ENCODE measurements at places on chromosomes 16 and 17.

GRCh38 chr16:88702371-88703210 is 3.6 kb downstream of the RNF166 start:
- no peak for DNase-seq

DNA sequence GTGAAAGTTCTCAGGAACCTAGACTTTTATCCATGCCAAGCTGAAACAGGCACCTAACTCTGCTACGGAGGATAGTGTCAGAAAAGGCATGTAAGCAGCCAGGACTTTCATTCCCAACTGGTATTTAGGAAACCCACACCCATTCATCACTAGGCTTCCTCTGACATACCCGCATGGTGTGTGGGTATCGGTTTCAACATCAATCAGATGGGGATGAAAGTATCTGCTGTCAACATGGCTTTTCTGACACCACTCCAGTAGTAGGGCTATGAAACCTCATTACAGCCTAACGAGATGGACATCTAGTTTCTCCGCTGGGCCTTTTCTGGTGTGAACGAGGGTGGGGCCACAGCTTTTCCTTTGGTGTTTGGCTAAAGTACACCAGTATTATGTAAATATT is 1178.3 kb downstream of the CDH11 start:
- no peak for DNase-seq

DNA sequence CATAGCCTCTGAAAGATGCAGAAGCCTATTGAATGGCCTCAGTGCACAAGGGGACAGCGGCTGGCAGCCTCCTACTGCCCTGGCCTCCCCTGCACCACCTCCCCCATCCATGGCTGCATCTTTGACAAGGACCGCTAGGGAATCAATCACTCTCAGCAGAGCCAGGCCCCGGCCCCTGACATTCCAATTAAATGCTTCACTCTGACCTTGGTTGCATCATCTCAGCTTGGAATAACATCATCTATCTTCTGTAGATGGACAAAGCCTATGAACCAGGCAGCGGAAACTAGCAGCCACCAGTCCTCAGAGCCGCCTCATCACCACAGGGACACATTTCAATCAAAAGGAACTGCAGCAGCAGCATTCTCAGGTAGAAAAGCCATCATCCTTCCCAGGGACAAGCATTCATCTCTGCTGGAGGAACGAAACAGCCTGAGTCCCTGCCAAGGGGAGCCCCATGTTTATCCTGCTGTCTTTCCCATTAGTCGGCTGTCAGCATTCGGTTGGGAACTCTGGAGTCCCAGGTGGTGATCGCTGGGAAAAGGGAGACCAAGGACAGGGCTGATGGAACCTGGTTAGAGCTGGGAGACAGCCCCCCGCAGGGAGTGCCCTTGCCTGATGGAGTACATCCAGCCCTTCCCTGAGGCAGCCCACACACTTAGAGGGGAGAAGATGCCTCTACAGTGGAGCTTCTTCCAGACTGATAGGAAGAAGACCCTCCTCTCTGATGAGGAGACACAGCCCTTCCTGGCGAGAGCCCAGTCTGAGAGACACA is 11.5 kb upstream of the TMEM132E start:
- DNase-seq = no peak

GRCh38 chr16:57966204-57966771 is 4.6 kb downstream of the CNGB1 start:
- no peak for DNase-seq

- DNase-seq = no peak
These were observed 16.4 kb downstream of the ZNF778 start for GRCh38 chr16:89233678-89234490.

- peak; percentile 91 for DNase-seq
These were observed 39.5 kb upstream of the CIBAR2 start for GRCh38 chr16:85151603-85152413.

DNA sequence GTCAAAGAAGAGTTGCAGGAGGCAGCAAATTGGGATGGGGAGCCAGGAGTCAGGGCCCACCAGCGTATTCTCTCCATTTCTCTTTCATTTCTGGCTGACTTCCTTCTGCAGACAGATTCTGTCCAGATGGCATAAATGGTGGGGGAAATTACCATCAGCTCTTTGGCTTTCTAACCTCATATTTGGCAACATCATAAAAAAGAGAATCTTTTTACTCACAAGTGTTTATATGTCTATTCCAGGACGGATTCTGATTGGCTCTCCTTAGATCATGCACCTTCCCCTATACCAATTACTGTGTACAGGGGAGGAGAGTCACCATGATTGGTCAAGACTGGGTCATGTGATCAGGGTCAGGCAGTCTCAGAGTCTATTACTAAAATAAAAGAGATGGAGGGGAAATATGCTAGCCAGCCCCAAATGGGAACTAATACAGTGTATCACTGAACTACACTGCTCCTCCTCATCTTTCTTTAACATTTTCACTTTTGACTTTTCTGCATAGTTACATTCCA is 537.1 kb upstream of the EEF2KMT start:
- no peak for DNase-seq

- DNase-seq = no peak
These were observed 146.3 kb downstream of the TMEM132E start for GRCh38 chr17:34725725-34726124.

DNA sequence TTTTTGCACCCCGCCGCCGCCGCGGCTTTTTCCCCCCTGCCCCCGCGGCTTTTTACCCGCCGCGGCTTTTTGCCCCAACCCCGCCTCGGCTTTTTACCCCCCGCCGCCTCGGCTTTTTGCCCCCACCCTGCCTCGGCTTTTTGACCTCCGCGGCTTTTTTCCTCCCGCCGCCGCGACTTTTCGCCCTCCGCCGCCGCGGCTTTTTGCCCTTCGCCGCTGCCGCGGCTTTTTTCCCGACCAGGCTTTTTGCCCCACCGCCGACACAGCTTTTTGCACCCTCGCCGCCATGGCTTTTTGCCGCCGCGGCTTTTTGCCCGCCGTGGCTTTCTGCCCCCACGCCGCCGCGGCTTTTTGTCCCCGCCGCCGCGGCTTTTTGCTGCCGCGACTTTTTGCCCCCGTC is 137.0 kb upstream of the TP53TG3D start:
- DNase-seq = no peak

GRCh38 chr17:47401100-47401499 is 77.3 kb downstream of the EFCAB13 start:
- DNase-seq = no peak

- no peak for DNase-seq
These were observed 192.2 kb upstream of the HS3ST3A1 start for GRCh38 chr17:13793951-13794350.

DNA sequence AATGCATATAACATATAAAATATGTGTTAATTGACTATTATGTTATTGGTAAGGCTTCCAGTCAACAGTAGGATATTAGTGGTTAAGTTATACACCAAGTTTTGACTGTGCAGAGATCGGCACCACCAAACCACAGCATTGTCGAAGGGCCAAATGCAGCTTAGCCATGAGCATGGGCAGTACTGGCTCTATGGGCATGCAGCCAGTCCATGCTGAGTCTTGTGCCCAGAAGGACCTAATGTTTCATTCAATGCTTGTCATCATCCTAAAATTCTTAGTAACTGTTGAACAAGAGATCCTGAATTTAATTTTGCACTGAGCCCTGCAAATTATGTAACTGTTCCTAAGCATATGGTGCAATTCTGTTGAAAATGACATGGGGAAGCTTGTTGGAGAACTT is 233.4 kb upstream of the HS3ST3A1 start:
- DNase-seq = no peak

DNA sequence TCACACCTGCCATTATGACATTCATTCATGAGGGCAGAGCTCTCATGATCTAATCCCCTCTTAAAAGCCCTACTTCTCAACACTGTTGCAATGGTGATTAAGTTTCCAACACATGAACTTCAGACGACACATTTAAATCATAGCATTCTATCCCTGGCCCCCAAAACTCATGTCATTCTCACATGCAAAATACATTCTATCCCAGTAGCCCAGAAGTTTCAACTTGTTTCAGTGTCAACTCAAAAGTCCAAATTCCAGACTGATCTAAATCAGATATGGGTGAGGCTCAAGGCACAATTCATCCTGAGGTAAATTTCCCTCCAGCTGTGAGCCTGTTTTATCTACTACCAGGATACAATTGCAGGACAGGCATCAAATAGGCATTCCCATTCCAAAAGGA is 25.2 kb downstream of the LYRM1 start:
- no peak for DNase-seq

GRCh38 chr17:44005527-44006271 is 1.3 kb downstream of the NAGS start:
- DNase-seq = no peak

GRCh38 chr16:10838621-10839278 is 20.2 kb upstream of the TVP23A start:
- no peak for DNase-seq

DNA sequence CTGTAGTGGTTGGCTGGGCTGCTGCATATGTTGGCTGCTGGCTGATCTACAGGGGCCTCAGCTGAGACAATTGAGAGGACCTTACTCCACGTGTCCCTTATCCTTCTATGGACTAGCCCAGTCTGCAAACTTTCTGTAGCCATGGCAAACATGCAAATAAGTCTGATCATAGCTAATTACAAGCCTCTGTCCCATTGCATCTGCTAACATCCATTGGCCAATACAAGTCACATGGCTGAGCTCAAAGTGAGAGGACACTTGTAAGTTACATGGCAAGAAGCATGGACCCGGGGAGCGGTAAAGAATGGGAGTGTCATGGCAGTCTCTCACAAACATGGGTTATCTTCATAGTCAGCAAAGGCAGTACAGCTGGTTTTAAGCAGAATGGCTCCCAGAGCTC is 11.6 kb upstream of the IL4R start:
- no peak for DNase-seq

DNA sequence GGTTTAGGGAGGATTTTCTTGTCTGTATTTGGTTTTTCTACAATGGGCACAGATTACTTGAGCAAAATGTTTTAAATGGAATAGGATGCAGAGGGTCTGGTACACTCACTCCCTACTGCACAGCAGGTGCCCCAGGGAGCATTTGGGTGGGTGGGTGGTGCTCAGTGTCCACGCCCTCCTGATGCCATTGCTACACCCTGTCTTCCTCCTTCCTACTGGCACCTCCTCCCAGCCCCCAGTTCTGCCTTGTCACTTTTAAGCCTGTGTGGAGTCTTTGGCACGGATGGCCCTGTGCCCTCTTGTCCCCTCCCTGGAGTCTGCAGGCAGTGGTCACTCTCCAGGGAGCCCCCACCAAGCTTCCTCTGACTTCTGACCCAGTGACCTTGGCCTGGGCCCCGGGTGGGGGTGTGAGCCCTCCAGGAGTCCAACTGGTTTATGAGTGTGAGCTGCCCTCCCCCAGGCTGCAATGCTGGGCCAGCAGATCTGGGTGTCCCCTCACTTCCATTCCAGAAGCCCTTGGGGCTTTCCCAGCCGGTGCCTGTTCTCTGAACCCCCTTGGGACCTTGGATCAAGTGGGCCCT is 15.5 kb downstream of the LLGL2 start:
- DNase-seq = no peak

- DNase-seq = peak; percentile 43
These were observed 395 bp downstream of the STXBP4 start for GRCh38 chr17:54968988-54969332.

DNA sequence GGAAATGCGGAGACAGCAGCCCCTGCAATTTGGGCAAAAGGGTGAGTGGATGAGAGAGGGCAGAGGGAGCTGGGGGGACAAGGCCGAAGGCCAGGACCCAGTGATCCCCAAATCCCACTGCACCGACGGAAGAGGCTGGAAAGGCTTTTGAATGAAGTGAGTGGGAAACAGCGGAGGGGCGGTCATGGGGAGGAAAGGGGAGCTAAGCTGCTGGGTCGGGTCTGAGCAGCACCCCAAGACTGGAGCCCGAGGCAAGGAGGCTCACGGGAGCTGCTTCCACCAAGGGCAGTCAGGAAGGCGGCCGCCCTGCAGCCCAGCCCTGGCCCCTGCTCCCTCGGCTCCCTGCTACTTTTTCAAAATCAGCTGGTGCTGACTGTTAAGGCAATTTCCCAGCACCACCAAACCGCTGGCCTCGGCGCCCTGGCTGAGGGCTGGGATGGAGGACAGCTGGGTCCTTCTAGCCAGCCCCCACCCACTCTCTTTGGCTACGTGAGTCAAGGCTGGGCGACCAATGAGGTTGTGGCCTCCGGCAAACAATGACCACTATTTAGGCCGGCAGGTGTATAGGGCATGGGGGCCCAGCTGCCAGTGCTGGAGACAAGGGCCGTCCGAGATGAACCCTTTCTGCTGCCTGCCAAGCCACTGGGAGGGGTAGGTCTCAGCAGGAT is 507 bp downstream of the SERPINF1 start:
- no peak for DNase-seq

- peak; percentile 15 for DNase-seq
These were observed 91.0 kb downstream of the GSG1L start for GRCh38 chr16:27972500-27972899.

- no peak for DNase-seq
These were observed 338.3 kb downstream of the HAPSTR1 start for GRCh38 chr16:9429646-9430330.

DNA sequence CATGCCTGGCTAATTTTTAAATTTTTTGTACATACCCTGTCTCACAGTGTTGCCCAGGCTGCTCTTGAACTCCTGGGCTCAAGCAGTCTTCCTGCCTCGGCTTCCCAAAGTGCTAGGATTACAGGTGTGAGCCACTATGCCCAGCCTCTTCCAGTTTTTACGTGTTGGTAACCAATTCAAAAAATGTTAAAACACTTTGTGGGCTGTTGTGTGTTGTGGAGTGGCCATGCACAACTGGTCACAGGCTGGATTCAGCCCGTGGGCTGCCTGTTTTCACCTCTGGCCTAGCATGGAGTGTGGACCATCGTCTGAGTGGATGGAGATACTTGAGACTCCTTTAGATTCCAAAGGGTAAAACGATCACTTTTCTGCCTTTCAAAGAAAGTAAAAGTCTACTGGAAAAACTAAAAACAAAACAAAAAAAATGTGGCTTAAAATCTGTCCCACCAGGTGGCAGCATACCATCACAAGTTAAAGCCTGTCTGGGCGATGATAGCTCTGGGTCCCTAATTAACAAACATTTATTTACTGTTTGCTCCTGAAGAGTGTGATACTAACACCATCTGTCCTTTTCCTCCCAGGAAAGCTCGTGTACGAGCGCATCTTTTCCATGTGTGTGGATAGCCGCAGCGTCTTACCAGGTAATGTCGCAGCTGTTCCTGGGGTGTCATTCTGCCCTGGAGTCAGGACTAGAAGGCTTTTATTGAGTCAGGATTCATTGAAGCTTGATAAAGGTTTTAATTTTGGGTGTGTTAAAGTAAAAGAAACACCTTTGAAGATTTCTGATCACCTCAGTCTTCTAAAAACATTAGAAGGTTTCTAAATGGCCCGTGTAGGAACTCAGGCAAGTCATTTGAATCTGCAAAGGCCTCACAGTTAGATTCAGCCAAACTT is 45.8 kb downstream of the VPS35L start:
- DNase-seq = peak; percentile 9

- DNase-seq = no peak
These were observed at the start of gene GSG1L2 for GRCh38 chr17:9821921-9822320. GSG1L2 (minus strand) TSS chr17:9822079; CDS start chr17:9822071, 8 bp downstream.

Measured in hepatic stellate cell (primary cell).